ENCODE measurements at places on chromosomes 2 and 18.
A peak's percentile ranks its signal among the peaks of the same experiment; 100 is the strongest.

DNA sequence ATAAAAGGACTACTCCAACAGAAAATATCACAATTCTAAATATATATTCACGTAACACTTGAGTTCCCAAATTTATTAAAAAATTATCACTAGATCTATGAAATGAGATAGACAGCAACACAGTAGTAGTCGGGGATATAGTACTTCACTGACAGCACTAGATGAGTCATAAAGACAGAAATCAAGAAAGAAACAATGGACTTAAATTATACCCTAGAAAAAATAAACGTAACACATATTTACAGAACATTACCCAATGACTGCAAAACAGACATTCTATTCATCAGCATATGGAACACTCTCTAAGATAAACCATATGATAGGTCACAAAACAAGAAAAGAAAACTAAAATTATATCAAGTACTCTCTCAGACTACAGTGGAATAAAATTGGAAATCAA lies 429.4 kb downstream of the MBD2 start:
- H3K4me1 ChIP-seq, result no peaks in the 10 kb centered on the region
- H3K4me3 ChIP-seq, result no peak overlapping the region
- no peak overlapping the region for H3K27ac ChIP-seq
- H3K36me3 ChIP-seq, result no peaks in the 10 kb centered on the region

DNA sequence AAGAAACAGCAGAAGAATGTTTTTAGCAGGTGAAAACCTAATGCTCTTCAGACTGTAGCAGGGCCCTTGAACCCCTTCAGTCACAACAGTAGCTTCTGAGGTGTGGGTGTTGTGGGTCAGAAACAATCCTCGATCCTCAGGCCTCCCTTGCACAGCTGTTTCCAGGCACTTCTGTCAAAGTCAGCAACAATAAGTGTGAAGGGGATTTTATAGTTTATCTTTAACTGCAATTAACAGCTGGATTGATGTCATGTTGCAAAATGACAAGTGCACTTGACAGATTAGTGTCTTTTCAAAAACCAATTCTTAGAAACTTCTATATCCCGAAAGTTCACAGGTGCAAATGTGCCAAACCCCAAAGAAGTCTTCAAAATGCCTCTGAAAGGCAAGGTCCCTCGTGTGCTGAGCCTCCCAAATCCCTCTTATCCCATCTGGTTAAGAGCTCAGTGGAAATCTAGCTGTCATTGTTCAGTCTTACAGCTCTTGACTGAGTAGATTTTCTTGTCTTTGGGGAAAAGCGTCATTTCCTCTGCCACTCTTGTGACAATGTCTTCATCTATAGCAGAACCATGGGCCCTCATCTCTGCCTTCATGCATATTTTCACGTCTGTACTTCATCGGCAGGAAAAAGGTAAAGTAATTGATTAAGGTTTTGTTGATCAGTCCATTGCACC lies 29.6 kb downstream of the M1AP start:
- peaks cover 35% of the 10 kb centered on the region for H3K27me3 ChIP-seq
- H3K36me3 ChIP-seq, result peaks cover 3% of the 10 kb centered on the region
- no peak overlapping the region for H3K4me3 ChIP-seq
- no peak for DNase-seq
- H3K4me1 ChIP-seq, result peaks cover 12% of the 10 kb centered on the region
- H3K27ac ChIP-seq, result no peak overlapping the region

- no peaks in the 10 kb centered on the region for H3K36me3 ChIP-seq
- H3K4me1 ChIP-seq, result no peaks in the 10 kb centered on the region
- H3K27ac ChIP-seq, result no peak overlapping the region
- no peak overlapping the region for H3K4me3 ChIP-seq
These were observed 220.9 kb upstream of the PKDCC start for GRCh38 chr2:41826921-41827320.

- no peak overlapping the region for H3K27ac ChIP-seq
- H3K4me3 ChIP-seq, result no peak overlapping the region
- H3K4me1 ChIP-seq, result peaks cover 7% of the 10 kb centered on the region
- DNase-seq, result no peak
- H3K27me3 ChIP-seq, result peaks cover 2% of the 10 kb centered on the region
These were observed 5.8 kb downstream of the ERMN start for GRCh38 chr2:157319795-157320194.

DNA sequence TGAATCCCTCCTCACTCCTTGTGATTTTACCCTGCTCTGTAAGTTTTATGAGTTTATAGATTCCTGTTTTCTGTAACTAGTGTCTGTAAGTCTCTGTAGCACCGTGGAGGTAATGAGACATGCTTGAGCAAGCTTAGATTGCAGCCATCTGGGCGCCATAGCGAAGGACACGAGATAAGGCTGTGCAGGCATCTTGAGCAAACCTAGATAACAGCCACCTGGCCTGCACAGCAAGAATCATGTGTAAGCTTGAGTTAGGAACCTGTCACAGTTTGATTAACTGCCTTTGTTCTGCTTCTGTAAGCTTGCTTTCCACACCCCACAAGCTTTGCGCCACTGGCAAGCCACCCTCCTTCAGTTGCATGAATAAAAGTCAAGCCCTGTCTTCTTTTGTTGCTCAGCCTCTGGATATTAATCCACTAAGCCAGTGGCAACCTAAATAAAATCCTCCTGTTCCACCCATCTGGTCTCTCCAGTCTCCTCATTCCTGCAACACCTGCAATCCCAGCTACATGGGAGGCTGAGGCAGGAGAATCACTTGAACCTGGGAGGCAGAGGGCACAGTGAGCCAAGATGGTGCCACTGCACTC lies 270.6 kb upstream of the RGPD4 start:
- no peaks in the 10 kb centered on the region for H3K36me3 ChIP-seq
- no peak for DNase-seq
- no peak overlapping the region for H3K27ac ChIP-seq
- H3K4me3 ChIP-seq, result no peak overlapping the region

- peak overlapping the region; percentile 78 for H3K4me3 ChIP-seq
- no peak for DNase-seq
These were observed 160.5 kb downstream of the UBE2E3 start for GRCh38 chr2:181140928-181141327.

GRCh38 chr2:56739413-56739812 lies 555.6 kb downstream of the CCDC85A start:
- no peaks in the 10 kb centered on the region for H3K4me1 ChIP-seq
- no peak for DNase-seq
- no peak overlapping the region for H3K4me3 ChIP-seq

GRCh38 chr2:218218268-218219185 lies 1.5 kb downstream of the ARPC2 start:
- H3K4me1 ChIP-seq, result peaks cover 44% of the 10 kb centered on the region
- H3K27me3 ChIP-seq, result no peaks in the 10 kb centered on the region
- H3K36me3 ChIP-seq, result peaks cover 33% of the 10 kb centered on the region

DNA sequence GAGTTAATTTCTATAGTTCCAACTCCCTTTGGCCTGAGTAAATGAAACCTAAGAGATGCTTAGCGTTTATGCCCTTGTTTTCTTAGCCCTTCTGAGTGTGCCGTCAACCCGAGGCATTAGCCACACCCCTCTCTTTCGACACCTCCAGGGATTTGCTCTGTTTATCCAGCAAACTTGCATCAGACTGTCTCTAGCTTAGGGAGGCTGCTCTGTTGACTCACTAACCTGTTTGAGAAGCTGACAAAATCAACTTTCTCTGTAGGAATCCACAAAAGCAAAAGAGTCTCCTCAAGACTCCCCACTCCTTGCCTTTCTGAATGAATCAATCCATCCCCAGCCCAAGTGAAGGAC lies 317.6 kb downstream of the TNS1 start:
- H3K4me3 ChIP-seq, result no peak overlapping the region
- no peaks in the 10 kb centered on the region for H3K4me1 ChIP-seq
- DNase-seq, result no peak
- H3K36me3 ChIP-seq, result no peaks in the 10 kb centered on the region

- no peak overlapping the region for H3K27ac ChIP-seq
- no peaks in the 10 kb centered on the region for H3K36me3 ChIP-seq
- no peak overlapping the region for H3K4me3 ChIP-seq
- DNase-seq, result no peak
These were observed 166.0 kb upstream of the STK17B start for GRCh38 chr2:196337208-196337953.

DNA sequence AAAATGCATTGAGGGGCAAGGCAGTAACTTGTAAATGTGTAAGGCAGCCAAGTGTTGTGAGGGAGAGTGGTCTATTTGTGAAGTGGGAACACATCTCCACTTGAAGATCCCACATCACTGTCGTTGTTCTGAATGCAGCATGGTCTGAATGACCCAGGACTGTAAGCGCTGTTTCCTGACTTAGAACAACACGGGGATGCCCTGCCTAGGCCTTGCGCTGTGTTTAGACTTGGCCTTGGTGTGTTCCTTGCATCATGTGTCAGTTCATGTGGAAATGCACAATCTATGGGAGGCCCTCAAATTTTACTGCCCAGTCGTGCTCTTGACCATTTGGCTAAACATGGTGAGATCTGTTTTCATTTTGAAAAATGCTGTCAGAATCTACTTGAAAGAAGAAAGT lies 205.1 kb downstream of the SOX11 start:
- no peak overlapping the region for H3K27ac ChIP-seq
- H3K27me3 ChIP-seq, result peaks cover 2% of the 10 kb centered on the region
- no peak for DNase-seq
- H3K4me1 ChIP-seq, result no peaks in the 10 kb centered on the region

GRCh38 chr2:190858817-190859216 lies 21.8 kb upstream of the GLS start:
- DNase-seq, result no peak
- peaks cover 2% of the 10 kb centered on the region for H3K27me3 ChIP-seq
- H3K27ac ChIP-seq, result no peak overlapping the region
- H3K36me3 ChIP-seq, result peaks cover 7% of the 10 kb centered on the region

DNA sequence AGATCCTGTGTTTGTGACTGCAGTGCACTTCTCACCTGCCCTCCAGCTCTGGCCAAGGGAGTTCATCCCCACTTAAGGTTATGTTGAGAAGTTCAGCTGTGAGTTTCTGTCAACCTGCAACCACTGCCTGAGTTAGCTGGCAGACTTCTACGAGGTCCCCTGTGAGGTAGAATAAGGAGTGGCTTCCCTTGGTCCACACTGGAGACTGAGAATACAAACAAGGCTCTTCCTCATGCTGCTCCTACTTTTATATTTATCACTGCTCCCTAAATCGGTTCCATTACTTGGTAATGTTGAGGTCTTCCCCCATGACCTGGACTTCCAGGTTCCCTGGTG lies 353.2 kb upstream of the CWC22 start:
- H3K36me3 ChIP-seq, result no peaks in the 10 kb centered on the region
- no peak overlapping the region for H3K27ac ChIP-seq
- peaks cover 3% of the 10 kb centered on the region for H3K27me3 ChIP-seq
- H3K4me1 ChIP-seq, result no peaks in the 10 kb centered on the region
- no peak for DNase-seq
- H3K4me3 ChIP-seq, result no peak overlapping the region

- peaks cover 2% of the 10 kb centered on the region for H3K4me1 ChIP-seq
- H3K27ac ChIP-seq, result no peak overlapping the region
- H3K27me3 ChIP-seq, result peaks cover 3% of the 10 kb centered on the region
These were observed 33.8 kb downstream of the PLA2R1 start for GRCh38 chr2:160028431-160029269.

- DNase-seq, result no peak
- H3K4me1 ChIP-seq, result peaks cover 19% of the 10 kb centered on the region
- H3K4me3 ChIP-seq, result no peak overlapping the region
- H3K27ac ChIP-seq, result no peak overlapping the region
- H3K36me3 ChIP-seq, result peaks cover 2% of the 10 kb centered on the region
These were observed 688.9 kb upstream of the ID2 start for GRCh38 chr2:7992612-7993602.

GRCh38 chr2:47011696-47012095 lies 96.1 kb upstream of the MCFD2 start:
- no peak overlapping the region for H3K27ac ChIP-seq
- no peak overlapping the region for H3K4me3 ChIP-seq
- peaks cover 1% of the 10 kb centered on the region for H3K4me1 ChIP-seq
- no peaks in the 10 kb centered on the region for H3K27me3 ChIP-seq

- DNase-seq, result no peak
- peaks cover 18% of the 10 kb centered on the region for H3K4me1 ChIP-seq
- H3K36me3 ChIP-seq, result peaks cover 9% of the 10 kb centered on the region
- H3K27ac ChIP-seq, result no peak overlapping the region
- H3K27me3 ChIP-seq, result no peaks in the 10 kb centered on the region
These were observed 196.1 kb downstream of the BABAM2 start for GRCh38 chr2:28086611-28087010.

DNA sequence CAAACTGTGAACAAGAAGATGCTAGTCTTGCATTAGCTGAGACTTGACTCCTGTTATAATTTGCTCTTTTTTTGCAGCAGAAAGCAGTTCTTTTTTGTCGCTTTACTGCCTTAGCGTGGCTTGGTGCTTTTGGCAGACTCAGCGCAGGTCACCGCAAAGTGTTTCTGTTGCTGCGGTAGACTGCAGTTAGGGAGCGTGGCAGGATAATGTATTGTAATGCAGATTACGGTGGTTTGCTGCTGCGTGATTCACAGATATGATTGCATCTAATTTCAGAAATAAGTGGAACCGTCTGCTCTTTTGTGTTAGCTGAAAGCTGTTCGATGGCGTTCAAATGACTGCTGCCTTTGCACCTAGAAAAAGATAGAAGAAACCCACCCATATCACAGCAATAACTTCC lies 131.6 kb upstream of the SATB2 start:
- peaks cover 11% of the 10 kb centered on the region for H3K27me3 ChIP-seq
- no peak overlapping the region for H3K27ac ChIP-seq
- no peaks in the 10 kb centered on the region for H3K4me1 ChIP-seq
- DNase-seq, result no peak
- no peaks in the 10 kb centered on the region for H3K36me3 ChIP-seq

DNA sequence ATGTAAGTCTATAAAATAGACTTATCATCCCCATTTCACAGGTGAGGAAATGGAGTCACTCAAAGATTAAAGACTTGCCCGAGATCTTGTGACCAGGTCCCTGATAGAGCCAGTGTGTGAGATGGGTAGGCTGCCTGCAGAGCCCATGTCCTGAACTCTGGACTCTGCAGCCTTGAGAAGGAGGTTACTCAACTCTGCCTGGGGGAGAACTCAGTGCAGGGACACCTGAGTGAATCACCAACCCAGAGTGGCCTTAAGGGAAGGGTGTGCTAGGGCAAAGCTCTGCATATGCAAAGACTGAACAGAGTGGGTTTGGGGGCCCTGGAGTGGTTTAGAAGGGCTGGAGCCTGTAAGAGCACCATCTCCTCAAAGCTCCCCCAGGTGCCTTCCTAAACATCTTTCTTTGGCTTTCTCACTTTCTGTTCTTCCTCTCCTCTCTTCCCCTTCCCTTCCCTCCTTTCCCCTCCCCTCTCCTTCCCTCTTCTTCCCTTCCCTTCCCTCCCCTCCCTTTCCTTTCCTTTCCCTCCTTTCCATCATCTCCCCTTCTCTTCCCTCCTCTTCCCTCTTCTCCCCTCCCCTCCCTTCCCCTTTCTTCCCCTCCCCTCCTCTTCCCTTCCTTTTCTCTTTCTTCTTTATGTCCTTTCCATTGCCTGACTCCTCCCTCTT lies 67.6 kb downstream of the CELF4 start:
- peaks cover 7% of the 10 kb centered on the region for H3K27me3 ChIP-seq
- DNase-seq, result no peak
- H3K4me3 ChIP-seq, result no peak overlapping the region
- H3K36me3 ChIP-seq, result no peaks in the 10 kb centered on the region
- no peak overlapping the region for H3K27ac ChIP-seq
- peaks cover 1% of the 10 kb centered on the region for H3K4me1 ChIP-seq

All from activated naive CD8-positive, alpha-beta T cell treated with anti-CD3 and anti-CD28 coated beads, Interleukin-2, amount 10 ng/mL, durations not matched to agents 7 days and 5 days (primary cell).